ENCODE measurements at places on chromosomes 6 and 20.

DNA sequence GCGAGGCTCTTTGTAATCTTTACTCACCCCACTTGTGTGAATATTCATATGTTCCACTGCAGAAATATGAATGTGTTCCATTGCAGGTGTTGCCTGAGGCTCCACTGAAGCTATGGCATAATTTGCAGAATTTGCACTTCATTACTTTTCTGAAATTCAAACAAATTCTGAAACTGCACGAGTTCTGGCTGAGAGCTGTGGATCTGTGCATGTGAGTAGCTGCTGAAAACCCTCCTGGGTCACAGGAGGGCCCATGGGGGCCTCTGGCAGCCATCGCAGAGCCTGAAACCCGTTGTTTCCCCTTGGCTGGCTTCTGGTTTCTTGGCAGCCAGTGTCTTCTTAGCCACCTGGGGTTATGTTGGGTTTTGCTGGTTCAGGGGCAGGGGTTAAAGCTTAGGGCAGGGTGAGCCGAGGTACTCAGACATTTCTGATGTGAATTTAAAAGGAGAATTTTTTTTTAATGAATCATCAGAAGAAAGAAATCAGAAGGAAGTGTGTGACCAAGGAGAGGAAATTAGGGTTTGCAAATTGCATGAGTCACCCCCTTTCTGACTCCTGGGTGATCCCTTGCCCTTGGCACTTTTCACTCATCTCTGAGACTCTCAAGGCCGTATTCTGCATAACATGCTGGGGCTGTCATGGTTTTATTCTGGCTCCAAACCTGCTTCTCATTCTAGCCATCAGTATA, 40.6 kb downstream of the TOX2 start:
- DNase-seq, result peak; percentile 40

- DNase-seq, result no peak
Measured at GRCh38 chr6:18406955-18407749, 20.0 kb downstream of the RNF144B start.

DNA sequence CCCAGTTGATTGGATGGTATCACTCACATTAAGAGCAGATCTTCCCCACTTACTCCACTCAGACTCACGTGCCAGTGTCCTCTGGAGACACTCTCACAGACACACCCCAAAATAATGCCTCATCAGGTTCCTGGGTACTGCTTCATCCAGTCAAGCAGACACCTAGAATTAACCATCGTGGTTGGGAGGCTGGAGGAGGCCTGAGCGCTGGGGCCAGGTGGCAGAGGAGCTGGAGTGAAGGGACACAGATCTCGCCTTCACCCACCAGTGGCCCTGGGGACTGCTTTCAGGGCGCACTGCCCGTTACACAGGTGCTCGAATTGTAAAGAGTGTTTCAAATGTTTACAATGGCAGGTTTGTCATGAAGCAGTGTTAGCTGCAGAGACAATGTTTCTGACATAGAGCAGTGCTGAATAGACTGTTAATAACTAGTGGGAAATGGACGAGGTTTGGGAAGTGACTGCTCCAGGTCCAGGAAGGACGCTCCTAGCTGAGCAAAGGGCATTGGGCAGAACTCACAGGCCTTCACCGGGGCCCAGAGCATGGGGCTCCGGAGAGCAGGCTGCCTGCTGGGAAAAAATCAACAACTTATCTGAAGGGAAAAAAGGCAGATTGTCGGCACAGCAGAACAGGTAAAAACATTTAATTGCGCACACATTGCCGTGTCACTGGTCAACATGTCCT, 38.4 kb downstream of the TMEM242 start:
- no peak for DNase-seq

- DNase-seq, result no peak
Measured at GRCh38 chr6:154805288-154805911, 72.2 kb downstream of the SCAF8 start.

- DNase-seq, result no peak
Measured at GRCh38 chr6:118770112-118770788, 118.9 kb upstream of the CEP85L start.

- DNase-seq, result no peak
Measured at GRCh38 chr20:47061549-47061948, 166.9 kb downstream of the EYA2 start.

All from activated T-helper 2 cell treated with anti-CD3 and anti-CD28 coated beads, Interferon-gamma antibody, Interleukin-2, Interleukin-4, amounts not matched to agents 10 μg/mL and 5 μg/mL and 100 μg/mL, durations not matched to agents 14 hours and 24 hours and 36 hours (primary cell).